Nephron progenitor cell (in vitro differentiated cells): ENCODE measurements at places on chromosomes 7 and 10.

GRCh38 chr7:155565596-155565995 lies 19.2 kb upstream of the CNPY1 start:
- H3K36me3 ChIP-seq: no peaks in the 10 kb centered on the region
- H3K27ac ChIP-seq: no peak overlapping the region
- H3K4me3 ChIP-seq: no peak overlapping the region
- peaks cover 9% of the 10 kb centered on the region for H3K4me1 ChIP-seq
- peaks cover 8% of the 10 kb centered on the region for H3K27me3 ChIP-seq

GRCh38 chr7:65475734-65476319 lies 102.2 kb downstream of the ZNF92 start:
- no peaks in the 10 kb centered on the region for H3K36me3 ChIP-seq
- no peak overlapping the region for H3K27ac ChIP-seq
- DNase-seq: no peak

GRCh38 chr7:102424787-102425218 lies 8.6 kb upstream of the ORAI2 start:
- no peaks in the 10 kb centered on the region for H3K27me3 ChIP-seq
- H3K36me3 ChIP-seq: peaks cover 58% of the 10 kb centered on the region
- H3K27ac ChIP-seq: peak overlapping the region; percentile 98

DNA sequence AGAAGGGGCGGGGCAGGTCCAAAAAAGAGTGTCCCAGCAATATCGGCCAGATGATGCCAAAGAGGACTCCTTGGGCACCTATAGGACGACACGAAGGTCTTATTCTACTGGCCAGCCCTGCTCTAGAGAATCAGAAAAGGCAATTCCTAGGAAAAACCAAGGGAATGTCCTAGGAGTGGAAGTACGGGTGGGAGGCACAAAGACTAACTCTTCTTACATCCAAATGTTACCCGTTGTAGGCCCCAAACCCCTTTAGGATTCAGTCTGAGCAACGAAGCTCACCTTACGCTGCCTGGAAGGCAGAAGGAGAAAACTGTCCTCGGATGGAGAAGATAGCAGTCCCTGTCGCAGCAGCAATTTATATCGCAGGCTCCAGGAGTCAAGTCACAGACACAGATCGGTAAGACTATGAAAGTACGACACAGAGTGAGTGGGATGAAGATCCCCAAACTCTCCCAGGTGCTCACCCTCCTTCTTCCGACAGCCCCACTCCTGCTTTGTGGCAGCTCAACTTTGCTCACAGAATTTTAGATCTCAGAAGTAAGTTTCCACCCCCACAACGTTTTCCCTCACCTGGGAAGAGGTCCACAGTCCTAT lies 558 bp downstream of the TCTN3 start:
- peaks cover 28% of the 10 kb centered on the region for H3K4me1 ChIP-seq
- no peak for DNase-seq
- peaks cover 3% of the 10 kb centered on the region for H3K27me3 ChIP-seq
- H3K4me3 ChIP-seq: peak overlapping the region; percentile 98

DNA sequence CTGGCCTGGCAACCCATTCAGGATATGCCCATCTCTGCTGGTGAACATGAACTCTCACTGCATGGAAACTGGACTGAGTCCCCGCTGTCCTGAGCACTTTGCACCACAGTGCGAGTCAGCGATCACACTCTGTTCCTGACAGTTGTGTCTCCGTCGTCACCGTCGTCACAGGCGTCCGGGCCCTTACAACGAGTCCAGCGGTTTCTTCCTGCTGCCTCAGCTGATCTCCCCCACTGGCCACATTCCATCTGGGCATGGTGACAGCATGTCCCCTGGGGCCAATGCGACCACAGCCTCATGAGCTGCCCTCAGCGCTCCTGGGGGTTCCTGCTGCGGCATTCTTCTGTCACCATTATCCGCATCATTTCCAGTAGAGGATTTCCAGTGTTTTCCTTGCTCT lies 76.8 kb upstream of the KLF6 start:
- peaks cover 15% of the 10 kb centered on the region for H3K4me1 ChIP-seq
- no peak overlapping the region for H3K27ac ChIP-seq
- no peak overlapping the region for H3K4me3 ChIP-seq
- H3K27me3 ChIP-seq: peaks cover 4% of the 10 kb centered on the region

DNA sequence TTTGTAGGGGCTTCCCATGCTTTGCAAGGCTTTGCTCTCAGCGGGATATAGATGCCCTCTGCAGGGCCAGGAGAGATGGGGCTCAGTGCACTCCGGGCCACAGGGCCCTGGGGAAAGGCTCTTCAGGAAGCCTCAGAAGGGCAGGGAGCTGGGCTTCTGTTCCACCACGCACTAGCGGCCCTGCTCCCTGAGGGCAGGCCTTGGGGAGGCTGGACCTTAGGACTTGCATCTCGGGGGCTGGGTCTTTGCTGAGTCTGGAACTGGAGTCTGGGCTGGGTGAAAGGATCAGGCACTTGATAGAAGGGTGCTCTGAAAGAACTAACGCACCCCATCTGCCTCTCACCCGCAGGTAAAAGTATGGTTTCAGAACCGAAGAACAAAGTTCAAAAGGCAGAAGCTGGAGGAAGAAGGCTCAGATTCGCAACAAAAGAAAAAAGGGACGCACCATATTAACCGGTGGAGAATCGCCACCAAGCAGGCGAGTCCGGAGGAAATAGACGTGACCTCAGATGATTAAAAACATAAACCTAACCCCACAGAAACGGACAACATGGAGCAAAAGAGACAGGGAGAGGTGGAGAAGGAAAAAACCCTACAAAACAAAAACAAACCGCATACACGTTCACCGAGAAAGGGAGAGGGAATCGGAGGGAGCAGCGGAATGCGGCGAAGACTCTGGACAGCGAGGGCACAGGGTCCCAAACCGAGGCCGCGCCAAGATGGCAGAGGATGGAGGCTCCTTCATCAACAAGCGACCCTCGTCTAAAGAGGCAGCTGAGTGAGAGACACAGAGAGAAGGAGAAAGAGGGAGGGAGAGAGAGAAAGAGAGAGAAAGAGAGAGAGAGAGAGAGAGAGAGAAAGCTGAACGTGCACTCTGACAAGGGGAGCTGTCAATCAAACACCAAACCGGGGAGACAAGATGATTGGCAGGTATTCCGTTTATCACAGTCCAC lies 5.4 kb downstream of the EMX2 start:
- peaks cover 8% of the 10 kb centered on the region for H3K36me3 ChIP-seq
- peak overlapping the region; percentile 78 for H3K4me3 ChIP-seq
- peaks cover 70% of the 10 kb centered on the region for H3K4me1 ChIP-seq

- H3K27me3 ChIP-seq: no peaks in the 10 kb centered on the region
- peaks cover 41% of the 10 kb centered on the region for H3K4me1 ChIP-seq
- H3K27ac ChIP-seq: no peak overlapping the region
- H3K4me3 ChIP-seq: no peak overlapping the region
- H3K36me3 ChIP-seq: peaks cover 8% of the 10 kb centered on the region
Measured at GRCh38 chr10:35895331-35895730, 253.2 kb upstream of the FZD8 start.

GRCh38 chr7:130421684-130422083 lies 19.1 kb downstream of the CEP41 start:
- no peak overlapping the region for H3K4me3 ChIP-seq
- peaks cover 75% of the 10 kb centered on the region for H3K4me1 ChIP-seq
- H3K36me3 ChIP-seq: peaks cover 9% of the 10 kb centered on the region
- DNase-seq: no peak

- no peak overlapping the region for H3K4me3 ChIP-seq
- peaks cover 2% of the 10 kb centered on the region for H3K27me3 ChIP-seq
- no peaks in the 10 kb centered on the region for H3K36me3 ChIP-seq
- no peak for DNase-seq
Measured at GRCh38 chr10:110730345-110731050, 86.4 kb downstream of the RBM20 start.

- H3K36me3 ChIP-seq: no peaks in the 10 kb centered on the region
- no peak for DNase-seq
- no peak overlapping the region for H3K27ac ChIP-seq
- no peak overlapping the region for H3K4me3 ChIP-seq
- H3K27me3 ChIP-seq: peaks cover 19% of the 10 kb centered on the region
Measured at GRCh38 chr10:123496375-123496774, 169.8 kb upstream of the GPR26 start.

- peak overlapping the region; percentile 83 for H3K27ac ChIP-seq
- peaks cover 14% of the 10 kb centered on the region for H3K36me3 ChIP-seq
- no peaks in the 10 kb centered on the region for H3K27me3 ChIP-seq
Measured at GRCh38 chr7:100679927-100680575, 6.5 kb downstream of the GNB2 start.

DNA sequence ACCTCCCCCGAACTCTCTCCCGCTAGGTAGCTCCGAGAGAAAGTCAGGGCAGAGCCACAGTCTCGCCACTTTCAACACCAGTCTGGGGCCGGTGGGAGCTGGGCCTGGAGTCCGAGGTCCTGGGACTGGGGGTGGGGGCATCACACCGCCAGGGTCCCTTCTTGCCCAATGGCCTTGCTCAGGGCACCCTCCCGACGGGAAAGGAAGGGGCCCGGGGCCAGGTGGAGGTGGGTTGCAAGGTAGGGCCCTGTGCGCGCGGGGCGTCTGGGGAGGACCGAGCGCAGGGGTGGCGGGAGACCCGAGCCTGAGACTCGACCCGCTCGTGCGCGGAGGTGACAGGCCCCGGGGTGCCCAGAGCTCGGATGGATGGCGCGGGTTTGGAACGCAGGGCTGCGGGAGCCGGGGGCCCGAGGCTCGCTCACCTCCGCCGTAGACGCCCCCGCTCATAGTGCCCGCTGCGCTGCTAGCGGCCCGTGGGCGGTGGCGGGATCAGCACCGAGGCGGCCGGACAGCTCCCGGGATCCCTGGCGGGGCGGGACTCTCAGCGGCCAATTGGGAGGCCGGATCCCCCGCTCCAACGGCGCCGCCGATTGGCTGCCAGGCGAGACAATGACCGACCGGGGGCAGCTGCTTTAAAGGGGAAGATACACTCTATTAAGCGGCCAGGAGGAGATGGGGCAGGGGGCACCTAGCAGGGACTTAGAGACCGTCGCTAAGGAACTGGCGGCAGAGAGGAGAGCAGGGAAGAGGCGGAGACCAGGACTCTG lies at the start of gene ACTL6B:
ACTL6B (minus strand) TSS at position 541 of the 767 bp plus-strand sequence; CDS start at position 447, 94 bp downstream.
- H3K27ac ChIP-seq: no peak within 1 kb of the TSS
- no peaks in the 10 kb centered on the region for H3K36me3 ChIP-seq
- peaks cover 89% of the 10 kb centered on the region for H3K27me3 ChIP-seq
- H3K4me1 ChIP-seq: no peaks in the 10 kb centered on the region
- DNase-seq: peak; percentile 93
- H3K4me3 ChIP-seq: no peak within 1 kb of the TSS

GRCh38 chr7:139321071-139321745 lies 19.9 kb upstream of the FMC1 start:
- no peak overlapping the region for H3K4me3 ChIP-seq
- H3K36me3 ChIP-seq: no peaks in the 10 kb centered on the region
- peak overlapping the region; percentile 95 for H3K27ac ChIP-seq
- DNase-seq: peak; percentile 10
- H3K27me3 ChIP-seq: peaks cover 5% of the 10 kb centered on the region
- H3K4me1 ChIP-seq: peaks cover 11% of the 10 kb centered on the region

DNA sequence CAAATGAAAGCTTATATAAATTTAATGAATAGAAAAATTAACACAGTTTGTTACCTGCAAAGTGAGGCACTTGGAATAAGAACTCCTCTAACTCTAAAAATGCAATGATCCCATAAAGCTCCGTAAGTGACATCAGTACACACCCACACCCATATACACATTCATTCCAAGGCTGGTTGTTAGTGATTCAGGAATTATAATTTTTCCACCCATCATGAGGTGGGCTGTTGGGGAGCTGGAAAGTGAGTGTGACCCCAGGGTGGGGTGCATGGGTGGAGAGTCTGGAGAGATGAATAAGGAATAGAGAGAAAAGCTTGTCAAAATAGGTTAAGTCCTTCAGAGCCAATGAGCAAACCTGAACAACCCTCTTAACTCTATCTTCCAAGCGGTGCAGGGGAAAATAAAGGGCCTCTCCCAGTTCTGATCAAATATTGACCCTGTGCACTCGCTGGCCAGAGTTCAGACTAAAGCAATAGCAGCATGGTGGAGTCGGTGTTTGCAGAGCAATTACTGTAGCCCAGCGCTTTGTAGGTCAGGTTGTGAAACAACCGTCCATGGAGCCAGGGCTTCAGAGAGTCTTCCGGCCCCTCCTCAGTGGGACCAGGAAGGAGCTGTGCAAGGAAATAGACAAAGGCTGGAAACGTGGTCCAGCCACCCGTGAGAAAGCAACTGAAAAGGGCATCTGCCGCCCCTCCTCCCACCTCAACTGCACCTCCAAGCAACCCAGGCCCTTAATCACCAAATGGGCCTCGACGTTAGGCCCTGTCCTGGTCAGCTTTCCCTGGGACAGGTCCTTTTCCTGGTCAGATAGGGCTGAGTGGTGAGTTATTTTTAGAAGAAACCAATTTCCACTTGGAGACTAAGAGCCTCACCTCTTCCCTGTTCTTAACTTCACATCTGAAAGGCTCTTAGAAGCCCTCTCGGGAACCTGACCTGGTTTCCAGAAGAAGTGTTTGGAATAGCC lies 61.2 kb downstream of the SH3PXD2A start:
- H3K27me3 ChIP-seq: peaks cover 12% of the 10 kb centered on the region
- no peak overlapping the region for H3K4me3 ChIP-seq
- peaks cover 28% of the 10 kb centered on the region for H3K4me1 ChIP-seq
- H3K27ac ChIP-seq: no peak overlapping the region
- DNase-seq: no peak

GRCh38 chr10:13091801-13092200 lies 8.2 kb upstream of the OPTN start:
- H3K4me3 ChIP-seq: no peak overlapping the region
- H3K27me3 ChIP-seq: peaks cover 16% of the 10 kb centered on the region
- no peak for DNase-seq
- no peak overlapping the region for H3K27ac ChIP-seq
- H3K4me1 ChIP-seq: no peaks in the 10 kb centered on the region

- H3K27me3 ChIP-seq: no peaks in the 10 kb centered on the region
- H3K4me1 ChIP-seq: peaks cover 5% of the 10 kb centered on the region
- DNase-seq: no peak
- H3K4me3 ChIP-seq: no peak overlapping the region
- peaks cover 1% of the 10 kb centered on the region for H3K36me3 ChIP-seq
Measured at GRCh38 chr10:110138197-110138812, 69.1 kb upstream of the MXI1 start.

GRCh38 chr10:100183481-100183880 lies 2.3 kb downstream of the ERLIN1 start:
- H3K27ac ChIP-seq: no peak overlapping the region
- H3K4me1 ChIP-seq: peaks cover 60% of the 10 kb centered on the region
- H3K4me3 ChIP-seq: peak overlapping the region; percentile 97
- H3K27me3 ChIP-seq: no peaks in the 10 kb centered on the region

DNA sequence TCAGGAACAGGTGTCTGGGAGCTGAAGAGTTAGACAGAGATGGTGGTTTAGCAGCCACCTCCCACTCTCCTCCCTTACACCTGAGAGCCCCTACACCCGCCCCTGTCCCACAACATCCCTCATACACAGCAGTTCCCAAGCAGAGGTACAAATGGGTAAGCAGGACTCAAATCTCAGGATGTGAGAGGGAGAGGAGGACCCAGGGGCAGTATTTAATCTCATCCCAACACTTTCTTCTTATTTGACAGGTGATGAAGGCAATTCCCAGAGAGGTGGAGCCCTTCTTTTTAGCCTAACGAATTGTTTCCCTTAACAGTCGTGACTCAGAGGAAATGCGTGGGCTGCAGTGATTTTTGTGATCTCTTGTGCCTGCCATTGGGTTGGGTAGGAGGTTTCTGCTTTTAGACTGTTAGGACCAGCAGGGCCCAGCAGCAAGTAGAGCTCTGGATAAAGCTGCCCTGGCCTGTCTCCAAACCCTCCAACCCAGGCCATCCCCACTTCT lies 191.3 kb downstream of the HECW1 start:
- DNase-seq: no peak
- H3K4me1 ChIP-seq: peaks cover 26% of the 10 kb centered on the region
- no peak overlapping the region for H3K4me3 ChIP-seq
- no peak overlapping the region for H3K27ac ChIP-seq
- no peaks in the 10 kb centered on the region for H3K36me3 ChIP-seq
- H3K27me3 ChIP-seq: peaks cover 3% of the 10 kb centered on the region

GRCh38 chr10:55897490-55897921 lies 463.6 kb downstream of the ZWINT start:
- peaks cover 33% of the 10 kb centered on the region for H3K4me1 ChIP-seq
- H3K27ac ChIP-seq: no peak overlapping the region
- H3K4me3 ChIP-seq: no peak overlapping the region
- no peaks in the 10 kb centered on the region for H3K27me3 ChIP-seq
- H3K36me3 ChIP-seq: peaks cover 23% of the 10 kb centered on the region
